Spinal cord (tissue), 10 donors: ENCODE measurements at places on chromosomes 5 and 9. TPM values are rescaled to one million over a fixed set of nuclear protein-coding genes. Genes with fewer than 3 reads are reported as not detected.
A peak's percentile ranks its signal among the peaks of the same experiment; 100 is the strongest.

DNA sequence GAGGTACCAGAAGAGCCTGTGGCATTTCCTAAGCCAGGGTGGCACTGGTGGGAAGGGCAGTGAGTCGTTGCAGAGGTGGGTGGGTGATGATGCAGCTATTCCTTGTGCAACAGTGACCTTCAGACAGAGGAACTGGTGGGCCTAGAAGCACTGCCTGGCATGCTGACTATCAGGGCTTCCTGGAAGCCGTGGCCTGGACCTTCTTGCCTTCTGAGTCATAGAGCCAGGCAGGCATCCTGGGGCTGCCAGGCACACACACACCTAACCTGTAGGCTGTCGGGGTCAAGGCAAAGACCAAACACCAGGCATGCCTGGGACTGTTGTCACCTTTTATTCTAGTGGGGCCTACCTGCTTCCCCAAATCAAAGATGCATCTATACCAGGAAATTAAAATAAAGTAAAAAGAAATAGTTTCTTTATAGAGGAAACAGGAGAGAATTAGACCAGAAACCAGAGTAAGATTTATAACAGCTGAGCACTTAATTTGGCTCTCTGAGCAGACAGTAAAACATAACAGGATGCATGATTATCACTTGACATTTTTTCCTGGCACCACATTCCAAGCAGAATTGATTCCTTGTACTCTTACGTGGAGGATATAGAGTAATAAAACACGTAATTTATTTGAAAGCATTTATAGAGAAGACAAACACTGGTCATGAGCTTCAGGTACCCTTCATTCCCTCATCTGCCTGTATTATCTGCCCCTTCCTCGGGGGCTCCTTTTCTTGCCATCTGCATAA lies 25.1 kb downstream of the NANS start:
- no peak for DNase-seq

DNA sequence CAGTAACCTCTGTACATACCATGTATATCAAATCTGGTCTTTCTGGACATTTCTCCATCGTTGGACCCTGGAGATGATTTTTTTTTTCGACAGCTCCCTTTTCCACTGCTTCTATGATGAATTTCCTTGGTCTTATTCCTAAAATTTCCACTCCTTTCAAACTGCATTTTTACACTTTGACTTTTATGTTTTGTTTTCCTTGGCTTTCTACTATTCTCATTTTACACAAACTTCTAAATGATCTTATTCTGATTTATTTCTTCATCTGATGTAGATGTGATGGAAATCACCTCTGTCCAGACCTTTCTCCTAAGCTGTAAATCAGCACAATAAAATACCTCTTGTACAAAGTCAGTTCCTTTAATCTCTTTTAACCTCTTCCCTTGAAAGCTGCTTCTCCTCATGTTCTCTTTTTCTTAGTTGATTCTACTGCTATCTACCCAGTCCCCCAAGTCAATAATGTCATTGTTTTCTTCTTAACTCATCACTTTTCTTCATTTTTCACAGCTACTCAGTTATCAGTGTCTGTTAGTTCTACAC lies 48.7 kb upstream of the TUSC1 start:
- DNase-seq: no peak

DNA sequence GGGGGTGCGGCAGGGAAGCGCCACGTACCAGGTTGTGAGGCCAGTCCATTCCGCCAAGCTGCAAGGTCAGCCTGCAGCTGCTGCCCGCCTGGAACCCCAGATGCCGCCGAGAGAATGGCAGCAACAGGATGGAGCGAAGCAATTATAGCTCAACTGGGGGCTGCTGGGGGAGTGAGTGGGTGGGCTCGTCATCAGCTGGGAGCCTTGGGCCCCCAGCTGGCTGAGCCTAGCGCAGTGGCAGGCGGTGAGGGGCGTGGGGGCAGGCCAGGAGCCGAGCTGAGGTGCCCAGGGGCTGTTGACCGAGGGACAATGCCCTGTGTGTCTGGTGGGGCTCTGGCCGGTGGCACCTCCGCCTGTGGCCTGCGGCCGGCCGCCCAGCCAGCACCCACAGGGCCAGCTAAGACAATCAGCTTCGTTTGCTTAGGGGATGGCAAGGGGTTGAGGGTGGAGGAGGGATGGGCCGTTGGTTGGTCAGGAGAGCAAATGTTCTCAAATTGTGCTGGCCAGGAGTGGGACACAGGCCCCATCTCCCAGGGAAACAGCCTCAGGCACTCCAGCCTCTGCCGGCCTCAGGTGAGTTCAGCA lies at the start of gene IL17B:
Gene IL17B (minus strand): TSS at position 116 of the 585 bp plus-strand sequence. CDS start 67 bp downstream, at position 49.
- DNase-seq: no peak

GRCh38 chr5:142587354-142587965 lies 98.4 kb downstream of the FGF1 start:
- no peak for DNase-seq

GRCh38 chr5:119280380-119280779 lies 75.4 kb upstream of the TNFAIP8 start:
- no peak for DNase-seq

GRCh38 chr9:68805890-68806517 lies 101.0 kb downstream of the PIP5K1B start:
- DNase-seq: no peak

GRCh38 chr9:83199240-83199639 lies 136.3 kb upstream of the RASEF start:
- peak; percentile 71 for DNase-seq

DNA sequence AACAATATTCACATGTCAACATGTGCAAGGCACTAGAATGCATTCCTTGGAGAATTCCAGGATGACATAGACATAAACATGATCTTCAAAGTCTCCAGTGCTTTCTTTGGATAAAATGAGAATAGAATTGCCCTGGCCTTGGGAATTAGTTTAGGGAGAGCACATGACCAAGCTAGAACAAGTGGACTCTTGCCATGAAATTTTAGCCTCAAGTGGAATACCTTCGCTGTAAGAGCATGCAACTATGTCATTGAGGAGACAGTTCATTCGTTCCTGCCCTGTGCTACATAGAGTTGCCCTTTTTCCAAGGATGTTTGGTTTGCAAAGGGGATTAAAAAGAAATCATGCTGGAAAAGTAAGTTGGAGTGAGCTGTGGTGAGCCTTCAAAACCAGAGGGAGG lies 42.7 kb downstream of the ZFAND5 start:
- no peak for DNase-seq

DNA sequence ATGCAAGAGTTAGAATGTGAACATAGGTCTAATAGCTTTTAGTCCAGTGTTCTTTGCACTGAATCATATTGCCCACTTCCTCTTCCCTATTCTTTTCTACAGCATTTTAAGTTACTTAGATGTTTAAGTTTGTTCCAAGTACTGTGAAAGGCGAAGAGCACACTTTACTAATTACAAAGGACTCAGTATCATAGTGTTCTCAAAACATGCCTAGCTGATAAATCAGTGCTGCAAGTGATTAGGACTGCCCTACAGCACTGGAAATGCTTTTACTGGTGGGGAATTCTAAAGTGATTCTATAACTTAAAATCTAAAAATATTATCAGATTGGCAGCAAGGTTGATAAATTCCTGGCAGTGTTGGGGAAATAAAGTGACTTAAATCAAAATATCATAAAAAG lies 177.9 kb upstream of the KCNN2 start:
- DNase-seq: no peak

DNA sequence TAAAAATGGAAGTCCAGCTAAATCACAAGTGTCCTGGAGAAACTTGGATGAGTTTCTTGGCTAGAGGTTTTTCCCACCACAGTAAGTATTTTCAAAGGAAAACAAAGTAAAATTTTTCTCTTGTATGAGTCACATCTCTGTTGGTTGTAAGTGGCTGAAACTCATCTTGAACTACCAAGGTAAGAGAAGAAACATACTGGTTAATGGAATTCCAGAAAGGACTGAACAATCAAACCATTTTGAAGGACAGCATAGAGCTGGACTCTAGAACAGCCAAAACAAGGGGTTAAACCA lies 102.8 kb upstream of the CDKN2B start:
- no peak for DNase-seq

DNA sequence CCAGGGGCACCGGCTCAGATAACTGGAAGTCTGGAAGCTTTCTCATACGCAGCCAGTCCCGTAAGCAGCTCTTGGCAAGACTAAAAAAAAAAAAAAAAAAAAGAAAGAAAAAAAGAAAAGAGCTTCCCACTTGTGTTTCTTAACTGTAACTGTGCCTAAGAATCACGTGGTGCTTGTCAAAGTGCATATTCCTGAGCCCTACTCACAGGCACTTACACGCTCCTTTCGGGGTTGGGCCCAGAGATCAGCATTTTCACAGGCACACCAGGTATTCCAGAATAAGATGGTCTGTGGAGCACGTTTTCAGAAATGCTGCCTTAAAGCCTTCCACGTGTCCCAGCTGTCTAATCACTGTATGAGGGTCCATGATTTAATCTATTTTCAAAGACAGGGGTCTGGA lies 22.6 kb upstream of the SH3GL2 start:
- no peak for DNase-seq

The DCAF12 gene
- 41.6 TPM for polyA plus RNA-seq

The ARL14EPL gene
- polyA plus RNA-seq: not detected

DNA sequence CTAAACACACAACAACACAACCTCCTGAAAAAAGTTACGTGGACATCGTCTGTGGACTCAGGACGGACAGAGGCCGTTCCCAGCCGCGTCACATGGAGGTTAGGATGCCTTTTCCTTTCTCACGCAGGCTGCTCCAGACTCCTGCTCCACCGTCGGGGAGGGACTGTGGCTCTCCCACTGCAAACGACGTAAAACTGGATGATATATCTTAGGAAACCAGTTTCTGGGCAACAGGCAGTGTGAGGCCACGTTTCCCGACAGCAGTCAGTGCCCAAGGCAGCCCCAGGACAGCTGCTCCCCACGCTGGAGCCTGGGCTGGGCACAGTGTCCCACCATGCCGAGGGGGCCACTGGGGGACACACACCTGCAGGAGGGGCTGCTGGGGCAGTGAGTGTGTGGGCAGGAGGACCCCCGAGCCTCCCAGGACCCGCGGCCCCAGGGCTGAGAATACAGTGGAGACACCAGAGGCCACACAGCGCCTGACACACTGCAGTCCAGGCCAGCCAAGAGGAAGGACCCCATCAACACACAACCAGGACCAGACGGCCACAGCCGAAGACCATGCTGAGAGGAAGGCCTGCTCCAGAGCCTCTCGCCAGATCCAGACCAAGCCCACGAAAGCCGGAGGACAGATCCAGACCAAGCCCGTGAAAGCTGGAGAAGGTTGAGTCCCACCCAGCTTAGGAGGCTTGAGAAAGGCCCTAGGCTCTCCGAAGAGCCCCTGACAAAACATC lies 26.2 kb downstream of the EXD3 start:
- no peak for DNase-seq

GRCh38 chr5:95923918-95924544 lies 37.6 kb downstream of the ELL2 start:
- DNase-seq: no peak

- DNase-seq: no peak
These were observed 15.4 kb downstream of the CEMIP2 start for GRCh38 chr9:71752928-71753327.

GRCh38 chr5:32304622-32305021 lies 8.1 kb downstream of the MTMR12 start:
- no peak for DNase-seq

- DNase-seq: no peak
These were observed at the start of gene ADRA1B for GRCh38 chr5:159915904-159916840. TSS of gene ADRA1B (plus strand) at chr5:159916482. CDS start at chr5:159916906, 424 bp downstream.

- DNase-seq: no peak
These were observed 9.3 kb upstream of the TEX48 start for GRCh38 chr9:114691046-114691955.

The TMOD1 gene
- 104 TPM for polyA plus RNA-seq

DNA sequence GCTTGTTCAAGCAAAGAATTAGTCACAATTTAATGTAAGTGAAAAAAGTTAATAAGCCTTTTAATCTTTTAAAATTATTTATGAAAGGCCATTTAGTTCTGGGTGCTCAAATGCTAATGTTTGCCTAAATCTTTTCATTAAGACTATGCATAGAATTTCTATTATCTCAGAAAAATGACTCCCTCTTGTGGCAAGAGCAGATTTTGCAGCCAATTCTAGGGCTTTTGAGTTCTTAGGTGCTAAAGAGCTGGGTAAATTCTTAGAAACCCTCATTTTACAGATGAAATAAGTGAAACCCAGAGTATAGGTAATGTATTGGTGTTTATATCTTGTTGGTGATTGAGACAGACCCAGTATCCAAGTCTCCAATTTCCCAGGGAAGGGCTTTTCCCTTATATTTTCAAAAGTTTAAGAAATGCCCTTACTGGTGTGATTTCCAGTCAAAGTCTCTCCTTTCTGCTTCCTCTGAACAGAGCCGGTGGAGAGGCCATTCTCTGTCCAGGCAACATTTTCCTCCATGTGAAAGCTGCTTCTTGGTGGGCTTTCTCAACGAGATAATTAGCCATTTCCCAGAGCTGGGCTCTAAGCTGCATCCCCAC lies 24.1 kb upstream of the PCSK5 start:
- peak; percentile 35 for DNase-seq

The GABRA1 gene
- 8.7 TPM for polyA plus RNA-seq

DNA sequence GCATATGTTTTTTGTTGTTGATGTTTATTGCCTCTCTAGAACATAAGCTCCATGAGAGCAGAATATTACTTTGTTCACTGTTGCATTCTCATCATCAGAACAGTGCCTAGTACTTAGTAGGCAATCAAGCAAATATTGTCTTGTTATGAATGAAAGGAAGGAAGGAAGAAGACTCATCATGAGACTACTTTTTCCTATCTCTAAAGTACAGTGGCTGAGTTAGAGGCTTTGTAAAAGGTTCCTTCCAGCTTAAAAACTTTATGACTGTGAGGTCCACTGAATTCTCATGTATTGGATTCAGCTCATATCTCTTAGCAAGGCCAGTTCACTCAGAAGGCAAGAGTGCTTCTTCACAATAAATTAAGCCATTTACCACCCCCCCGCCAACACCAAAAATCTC lies 171.8 kb upstream of the NR3C1 start:
- no peak for DNase-seq

GRCh38 chr9:92760070-92760469 lies 4.6 kb downstream of the BICD2 start:
- DNase-seq: no peak

DNA sequence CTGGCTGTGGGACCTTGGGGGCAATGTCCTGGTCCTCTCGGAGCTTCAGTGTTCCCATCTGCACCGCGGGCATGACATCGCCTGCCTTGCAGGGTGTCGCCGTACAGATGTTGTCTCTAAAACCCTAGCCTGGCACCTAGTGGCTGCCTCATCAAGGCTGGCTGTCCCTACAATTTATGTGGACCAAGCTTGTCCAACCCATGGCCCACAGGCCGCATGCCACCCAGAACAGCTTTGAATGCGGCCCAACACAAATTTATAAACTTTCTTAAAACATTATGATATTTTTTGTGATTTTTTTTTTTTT lies 18.3 kb upstream of the ASS1 start:
- peak; percentile 10 for DNase-seq

- DNase-seq: no peak
These were observed 217.5 kb upstream of the OTULINL start for GRCh38 chr5:14364096-14364495.

The HTR4 gene
- polyA plus RNA-seq: 1.6 TPM

DNA sequence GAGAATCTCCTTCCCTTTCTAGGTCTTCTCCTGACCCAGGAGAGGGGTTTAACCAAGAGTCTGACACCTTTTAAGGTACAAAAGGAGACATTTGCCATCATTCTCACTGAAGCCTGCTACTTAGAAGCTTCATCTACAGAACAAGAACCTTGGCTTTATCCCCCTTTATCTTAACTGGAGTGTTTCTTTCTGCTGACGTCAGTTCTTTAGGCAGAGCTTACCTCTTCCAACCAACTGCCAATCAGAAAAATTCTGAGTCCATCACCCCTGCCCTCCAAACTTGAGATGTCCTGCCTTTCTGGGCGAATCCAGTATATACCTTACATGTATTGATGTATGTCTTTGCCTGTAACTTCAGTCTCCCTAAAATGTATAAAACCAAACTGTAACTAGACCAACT lies 37.2 kb downstream of the PLEKHG4B start:
- DNase-seq: no peak

The FNIP1 gene
- polyA plus RNA-seq: 17.8 TPM
